ENCODE measurements at places on chromosomes 16 and 17.

DNA sequence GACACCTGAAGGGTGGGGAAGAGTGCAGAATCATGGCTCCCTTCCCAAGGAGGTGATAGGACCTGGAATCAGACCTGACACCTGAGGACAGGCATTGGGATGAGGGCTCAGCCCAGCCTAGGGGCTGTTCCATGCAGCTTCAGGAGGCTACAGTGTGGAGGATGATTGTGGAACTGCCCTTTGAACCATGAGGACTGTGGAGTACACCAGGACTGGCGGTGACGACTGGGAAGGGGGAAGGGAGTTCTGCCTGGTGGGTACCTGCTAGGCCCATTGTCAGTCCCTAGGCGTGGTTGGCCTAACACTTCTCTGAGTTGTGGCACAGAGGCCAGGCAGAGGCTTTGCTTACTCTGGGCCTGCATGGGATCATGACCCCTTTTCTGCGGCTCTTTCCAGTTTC is 76.1 kb downstream of the MPRIP start:
- no peak for DNase-seq

GRCh38 chr17:76327696-76328095 is 19.6 kb upstream of the QRICH2 start:
- no peak for DNase-seq

DNA sequence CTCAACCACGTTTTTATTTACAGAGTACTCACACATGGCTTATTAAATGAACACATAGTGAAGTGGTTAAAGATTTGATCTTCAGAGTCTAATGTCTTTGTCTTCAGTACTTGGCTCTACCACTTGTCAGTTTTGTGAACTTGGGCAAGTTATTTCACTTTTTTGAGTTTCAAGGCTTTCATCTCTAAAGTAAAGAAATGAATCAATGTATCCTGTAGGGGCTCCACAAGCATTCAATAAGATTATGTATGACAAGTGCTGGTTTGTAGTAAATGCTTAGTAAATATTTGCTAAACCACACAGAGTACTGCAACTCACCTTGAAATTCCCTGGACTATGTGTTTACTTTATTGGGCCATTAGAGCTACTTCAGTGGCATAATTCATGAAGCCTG is 446.0 kb upstream of the GOT2 start:
- DNase-seq: no peak

DNA sequence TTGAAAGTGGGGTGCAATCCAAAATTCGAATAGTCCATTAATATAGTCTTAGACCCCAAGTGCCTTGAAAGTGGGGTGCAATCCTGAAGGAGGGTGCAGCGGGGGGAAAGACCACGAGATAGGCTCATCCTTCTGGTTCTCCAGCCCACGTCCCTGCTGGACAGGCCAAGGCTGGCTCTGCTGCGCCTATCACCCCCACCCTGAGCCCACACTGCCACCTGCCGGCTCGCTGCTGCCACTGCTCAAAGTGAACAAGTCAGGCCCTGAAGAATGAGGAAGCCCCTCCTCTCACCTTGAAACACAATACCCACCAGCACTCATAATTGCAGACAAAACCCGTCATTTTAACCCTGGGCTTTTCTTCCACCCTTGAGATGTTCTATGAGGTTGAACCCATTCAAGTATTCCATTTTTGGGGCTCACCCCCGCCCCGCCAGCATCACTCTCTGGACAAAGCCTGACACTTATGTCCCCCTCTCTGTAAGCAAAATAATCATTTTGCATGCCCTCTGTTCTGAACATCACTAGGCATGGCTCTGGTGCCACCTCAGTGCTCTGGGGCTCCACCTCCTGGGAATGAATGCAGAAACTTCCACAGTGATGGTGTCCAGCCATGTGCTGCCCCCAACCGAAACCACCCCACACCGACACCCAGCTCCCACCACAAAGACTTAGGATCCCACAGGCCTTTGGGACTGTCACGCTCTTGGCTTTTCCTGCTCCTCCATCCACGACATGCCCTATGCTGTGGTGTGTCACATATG is 56.8 kb downstream of the BEAN1 start:
- peak; percentile 53 for DNase-seq

GRCh38 chr16:86037999-86038925 is 139.3 kb downstream of the IRF8 start:
- DNase-seq: no peak

DNA sequence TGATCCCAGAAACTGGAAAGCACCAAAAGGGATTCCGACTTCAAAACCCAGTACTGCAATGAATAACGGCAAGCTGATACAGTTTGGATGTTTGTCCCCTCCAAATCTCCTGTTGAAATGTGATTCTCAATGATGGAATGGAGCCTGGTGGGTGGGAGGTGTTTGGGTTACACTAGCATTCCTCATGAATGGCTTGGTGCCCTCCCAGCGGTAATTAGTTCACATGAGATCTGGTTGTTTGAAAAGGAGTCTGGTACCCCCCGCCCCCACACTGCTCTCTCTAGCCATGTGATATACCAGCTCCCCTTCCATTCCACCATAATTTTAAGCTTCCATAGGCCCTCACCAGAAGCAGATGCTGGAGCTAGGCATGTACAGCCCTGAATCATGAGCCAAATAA is 40.1 kb downstream of the RANBP10 start:
- no peak for DNase-seq

DNA sequence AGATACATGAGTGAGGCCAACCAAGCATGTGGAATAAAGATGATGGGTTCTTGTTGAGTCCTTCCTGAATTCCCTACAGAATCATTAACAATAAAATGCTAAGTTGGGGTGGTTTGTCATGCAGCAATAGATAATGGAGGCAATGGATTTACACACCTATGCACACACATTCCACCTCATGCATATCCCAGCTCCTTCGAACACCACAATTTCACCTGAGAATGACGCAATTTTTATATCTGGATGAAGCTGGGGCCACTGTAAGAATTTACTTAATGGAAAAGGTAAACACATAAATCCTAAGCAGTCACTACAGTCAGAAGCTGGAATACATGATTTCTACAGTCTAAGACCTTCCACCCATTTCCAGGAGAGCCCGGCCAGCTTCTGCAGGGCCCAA is 49.8 kb upstream of the ICAM2 start:
- no peak for DNase-seq

- DNase-seq: no peak
These were observed 29.7 kb upstream of the ABCA5 start for GRCh38 chr17:69356625-69357024.

- DNase-seq: no peak
These were observed 14.4 kb upstream of the HOXB2 start for GRCh38 chr17:48559122-48559839.

- no peak for DNase-seq
These were observed 3.7 kb downstream of the TNK1 start for GRCh38 chr17:7384489-7385081.

- no peak for DNase-seq
These were observed 17.8 kb downstream of the UTS2R start for GRCh38 chr17:82389379-82389778.

- DNase-seq: no peak
These were observed 7.4 kb downstream of the PRKCA start for GRCh38 chr17:66309793-66310192.

DNA sequence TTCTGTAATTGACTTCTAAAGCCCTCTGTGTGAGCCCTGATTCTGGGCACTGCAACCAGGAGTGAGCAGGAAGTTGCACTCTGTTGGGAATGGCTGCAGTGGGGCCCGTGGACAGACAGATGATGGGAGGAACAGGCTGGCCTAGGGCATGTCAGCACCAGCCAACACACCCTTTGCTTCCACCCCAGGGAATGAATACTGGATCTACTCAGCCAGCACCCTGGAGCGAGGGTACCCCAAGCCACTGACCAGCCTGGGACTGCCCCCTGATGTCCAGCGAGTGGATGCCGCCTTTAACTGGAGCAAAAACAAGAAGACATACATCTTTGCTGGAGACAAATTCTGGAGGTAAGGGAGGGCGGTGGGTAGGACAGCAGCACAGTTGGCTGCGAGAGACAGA is 10.8 kb upstream of the LPCAT2 start:
- no peak for DNase-seq

Measured in brain microvascular endothelial cell (primary cell).